Panc1 (cell line): ENCODE measurements at places on chromosomes 1 and 21. TPM values are rescaled to one million over a fixed set of nuclear protein-coding genes. Genes with fewer than 3 reads are reported as not detected.

DNA sequence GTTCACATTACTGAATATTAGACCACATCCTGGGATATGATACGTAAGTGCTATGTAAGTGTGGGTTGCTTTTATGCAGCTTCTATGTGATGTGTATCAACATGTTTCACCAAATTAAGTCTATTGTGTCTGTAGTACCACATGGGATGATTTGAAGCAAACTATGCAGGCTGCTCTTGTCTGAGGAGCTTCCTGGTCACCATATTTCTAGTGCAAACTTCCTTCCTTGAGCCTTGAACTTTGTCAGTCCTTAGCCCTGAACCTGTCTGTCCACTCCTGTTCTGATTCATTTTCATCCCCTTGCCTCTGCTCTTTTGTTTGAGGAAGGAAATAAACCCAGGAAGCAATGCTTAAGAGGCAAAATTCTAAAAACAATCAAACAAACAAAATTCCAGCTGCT, 117.5 kb upstream of the VANGL1 start:
- no peak for DNase-seq

DNA sequence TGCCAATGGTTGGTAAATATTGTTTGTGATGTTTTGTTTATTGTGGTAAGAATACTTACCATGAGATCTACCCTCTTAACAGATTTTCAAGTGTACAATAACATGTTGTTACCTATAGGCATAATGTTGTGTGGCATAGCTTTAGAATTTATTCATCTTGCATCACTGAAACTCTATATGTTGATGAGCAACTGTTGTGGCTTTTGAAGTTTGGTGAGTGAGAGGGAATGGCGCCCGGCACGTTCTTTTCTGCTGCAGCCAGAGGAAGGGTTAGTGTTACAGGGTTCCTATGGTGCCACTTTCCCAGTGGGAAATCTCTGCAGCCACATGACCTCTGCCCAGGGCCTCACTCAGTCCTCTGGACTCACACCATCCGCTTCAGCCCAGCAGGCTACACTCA, 342.5 kb upstream of the ADGRL2 start:
- DNase-seq: no peak

LGR6 gene
- 0.08 TPM for total RNA-seq

GRCh38 chr1:200437556-200438203, 27.8 kb upstream of the ZNF281 start:
- no peak for DNase-seq

DNA sequence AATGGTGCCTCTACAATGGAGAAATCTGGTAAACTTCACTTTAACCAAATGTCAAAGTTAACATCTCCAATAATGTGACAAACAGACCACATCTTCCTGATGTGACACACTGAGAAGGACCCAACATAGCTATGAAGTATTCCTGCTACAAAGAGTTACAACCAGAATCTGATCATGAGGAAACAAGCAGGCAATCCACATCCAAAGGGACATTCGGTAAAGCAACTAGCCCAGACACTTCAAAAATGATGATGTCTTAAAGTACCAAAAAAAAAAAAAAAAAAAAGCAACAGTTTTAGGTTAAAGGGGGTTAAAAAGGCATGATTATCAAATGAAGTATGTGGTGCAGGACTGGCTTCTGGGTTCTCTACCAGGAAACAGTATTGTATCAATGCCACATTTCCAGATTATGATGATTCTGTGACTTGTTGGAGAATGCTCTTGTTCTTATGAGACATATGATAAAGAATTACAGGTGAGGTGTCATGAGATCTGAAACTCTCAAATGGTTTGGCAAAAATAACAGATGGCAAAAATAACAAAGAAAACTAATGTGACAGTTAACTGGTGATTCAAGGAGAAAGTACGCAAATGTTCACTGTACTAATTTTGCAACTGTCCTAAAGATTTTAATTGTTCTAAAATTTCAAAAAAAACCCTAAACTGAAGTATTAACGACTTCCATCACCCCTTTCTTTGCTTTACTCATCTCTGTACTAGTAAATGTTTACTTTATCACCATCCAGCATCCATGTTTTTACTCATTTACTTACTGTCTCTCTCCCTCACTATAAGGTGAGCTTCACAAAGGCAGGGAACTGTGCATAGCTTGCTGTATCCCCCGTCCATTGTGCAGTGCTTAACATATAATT, 2.8 kb downstream of the CD58 start:
- no peak for DNase-seq

GRCh38 chr1:173042806-173043205, 7.9 kb downstream of the TNFSF18 start:
- DNase-seq: no peak

DNA sequence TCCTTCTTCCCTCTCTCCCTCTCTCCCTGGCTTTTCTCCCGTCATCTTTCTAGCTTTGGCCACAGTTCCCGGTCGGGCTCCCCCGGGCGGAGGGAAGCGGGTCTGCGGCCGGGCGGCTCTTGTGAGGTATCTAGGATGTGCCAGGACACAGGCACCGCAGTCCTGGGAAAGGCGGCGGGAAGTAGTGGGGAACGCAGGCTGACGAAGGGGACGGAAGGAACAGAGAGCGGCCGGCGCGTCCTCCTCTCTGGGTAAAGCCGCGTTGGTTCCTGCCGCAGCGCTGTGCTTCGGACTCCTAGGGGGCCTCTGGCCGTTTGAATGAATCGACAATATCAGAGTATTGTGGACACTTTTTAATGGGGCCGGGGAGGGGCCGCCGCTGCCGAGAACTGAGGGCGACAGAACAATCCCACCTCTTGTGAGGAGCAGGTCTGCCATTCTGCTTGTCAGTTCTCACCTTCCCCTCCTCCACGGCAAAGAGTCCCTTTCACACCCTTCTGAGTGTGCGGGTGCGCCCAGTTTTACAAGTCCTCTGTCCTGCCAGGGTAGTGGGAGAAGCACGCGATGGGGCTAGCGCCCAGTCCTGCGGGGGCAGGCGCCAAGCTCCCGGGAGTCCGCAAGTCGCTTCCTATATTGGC, 1.2 kb upstream of the LHX9 start:
- no peak for DNase-seq

- DNase-seq: no peak
Measured at GRCh38 chr1:4755301-4755845, 101.0 kb downstream of the AJAP1 start.

DNA sequence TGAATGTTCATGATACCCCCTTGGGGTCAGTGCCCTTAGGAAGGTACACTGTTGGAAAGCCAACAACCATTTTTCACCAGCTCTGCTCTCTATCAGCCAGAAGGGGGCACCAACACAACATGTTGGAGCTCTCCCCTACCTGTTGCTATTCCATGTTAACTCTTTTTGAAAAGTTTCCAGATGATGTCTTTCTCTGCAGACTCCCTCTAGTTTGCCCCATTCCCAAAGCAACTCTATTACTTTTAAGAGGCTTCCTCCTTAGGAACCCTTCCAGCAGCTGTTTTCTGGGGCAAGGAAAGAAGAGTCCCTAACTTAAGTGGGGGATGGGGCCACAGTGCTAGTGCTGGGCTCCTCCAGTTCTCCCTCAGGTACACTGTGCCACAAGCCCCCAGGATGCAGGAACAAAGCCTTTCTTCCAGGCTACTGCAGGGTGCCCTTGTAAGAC, 22.9 kb upstream of the NDC1 start:
- DNase-seq: no peak

DNA sequence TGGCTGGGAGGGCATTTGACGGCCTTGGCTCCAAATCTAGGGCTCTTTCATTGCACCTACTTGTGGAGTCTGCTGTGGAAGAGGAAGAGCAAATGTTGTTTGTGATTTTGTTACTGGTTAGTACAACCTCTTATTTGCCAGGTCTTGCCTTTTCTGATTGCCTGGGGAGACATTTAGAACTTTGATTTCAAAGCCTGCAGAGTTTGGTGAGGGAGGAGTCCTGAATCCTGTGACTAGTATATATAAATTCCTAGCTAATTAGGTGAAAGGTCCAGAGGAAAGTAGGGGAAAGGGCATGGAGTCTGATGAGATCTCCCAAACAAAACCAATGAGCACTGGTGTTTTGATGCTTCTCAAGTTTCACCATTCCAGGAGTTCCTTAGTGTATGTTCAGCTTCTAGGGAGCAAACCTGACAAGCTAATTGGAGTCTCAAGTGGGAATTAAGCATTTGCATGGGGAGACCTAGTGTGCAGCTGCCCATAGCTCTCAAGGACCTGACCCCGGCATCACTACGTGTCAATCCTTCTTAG, 5.1 kb upstream of the HMGCS2 start:
- no peak for DNase-seq

GRCh38 chr1:74199504-74199903, 1.5 kb downstream of the FPGT start:
- DNase-seq: no peak

MYOG gene
- not detected for total RNA-seq

DNA sequence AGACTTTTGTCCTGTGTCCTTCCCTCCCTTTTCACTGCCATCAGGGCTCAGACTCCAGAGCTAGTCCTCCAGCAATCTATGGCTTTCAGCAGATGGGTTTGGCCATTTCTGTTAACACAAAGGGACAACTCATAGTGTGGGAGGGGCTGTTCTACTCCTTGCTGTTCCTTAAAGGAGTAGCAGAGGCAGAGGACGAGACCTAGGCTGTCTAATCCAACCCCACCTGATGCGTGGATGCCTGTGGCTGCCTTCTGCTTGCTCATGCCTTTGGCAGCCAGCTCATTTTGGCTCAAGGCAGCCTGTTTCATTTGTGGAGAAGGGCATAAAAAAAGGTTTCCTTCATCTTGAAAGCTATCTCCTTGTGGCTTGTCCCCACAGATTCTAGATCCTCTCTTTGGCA, 27.0 kb downstream of the MFSD2A start:
- DNase-seq: peak; percentile 17

GRCh38 chr1:160399544-160400222, 681 bp upstream of the VANGL2 start:
- DNase-seq: no peak

DNA sequence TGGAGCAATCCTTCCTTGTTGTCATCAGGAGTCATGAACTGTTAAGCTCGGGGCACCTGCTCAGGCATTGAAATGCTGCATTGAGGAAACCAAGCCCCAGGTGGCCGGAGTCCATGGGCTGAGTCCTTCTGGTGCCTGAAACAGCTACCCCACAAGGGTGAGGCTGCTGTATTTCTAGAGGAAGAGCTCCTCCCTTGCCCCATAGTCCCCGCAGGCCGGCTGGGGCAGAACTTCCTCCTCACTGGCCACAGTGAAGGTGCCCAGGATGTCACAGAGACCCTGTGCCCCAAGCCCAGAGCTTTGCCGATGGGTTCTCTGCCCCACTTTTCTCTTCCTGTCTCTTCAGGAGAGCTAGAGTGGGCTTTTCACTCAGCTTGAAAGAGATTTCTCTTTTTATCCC, 80.8 kb upstream of the GCLM start:
- DNase-seq: no peak

DNA sequence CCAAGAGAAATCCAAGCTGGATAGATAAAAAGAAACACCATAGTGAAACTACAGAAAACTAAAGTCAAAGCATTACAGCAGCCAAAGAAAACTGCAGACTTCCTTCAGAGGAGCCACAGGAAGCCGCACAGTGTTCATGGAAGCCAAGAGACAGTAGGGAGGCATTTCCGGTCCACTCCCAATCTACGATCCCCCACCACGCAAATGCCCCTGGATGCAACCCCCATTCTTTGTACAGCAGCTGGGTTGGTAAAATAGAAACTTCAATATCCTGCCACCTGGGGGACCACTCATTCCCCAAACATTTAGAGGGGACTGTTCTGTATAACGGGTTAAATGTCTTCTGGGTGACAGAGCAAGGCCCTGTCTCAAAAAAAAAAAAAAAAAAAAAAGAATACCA, 43.9 kb upstream of the TSPEAR start:
- no peak for DNase-seq

DNA sequence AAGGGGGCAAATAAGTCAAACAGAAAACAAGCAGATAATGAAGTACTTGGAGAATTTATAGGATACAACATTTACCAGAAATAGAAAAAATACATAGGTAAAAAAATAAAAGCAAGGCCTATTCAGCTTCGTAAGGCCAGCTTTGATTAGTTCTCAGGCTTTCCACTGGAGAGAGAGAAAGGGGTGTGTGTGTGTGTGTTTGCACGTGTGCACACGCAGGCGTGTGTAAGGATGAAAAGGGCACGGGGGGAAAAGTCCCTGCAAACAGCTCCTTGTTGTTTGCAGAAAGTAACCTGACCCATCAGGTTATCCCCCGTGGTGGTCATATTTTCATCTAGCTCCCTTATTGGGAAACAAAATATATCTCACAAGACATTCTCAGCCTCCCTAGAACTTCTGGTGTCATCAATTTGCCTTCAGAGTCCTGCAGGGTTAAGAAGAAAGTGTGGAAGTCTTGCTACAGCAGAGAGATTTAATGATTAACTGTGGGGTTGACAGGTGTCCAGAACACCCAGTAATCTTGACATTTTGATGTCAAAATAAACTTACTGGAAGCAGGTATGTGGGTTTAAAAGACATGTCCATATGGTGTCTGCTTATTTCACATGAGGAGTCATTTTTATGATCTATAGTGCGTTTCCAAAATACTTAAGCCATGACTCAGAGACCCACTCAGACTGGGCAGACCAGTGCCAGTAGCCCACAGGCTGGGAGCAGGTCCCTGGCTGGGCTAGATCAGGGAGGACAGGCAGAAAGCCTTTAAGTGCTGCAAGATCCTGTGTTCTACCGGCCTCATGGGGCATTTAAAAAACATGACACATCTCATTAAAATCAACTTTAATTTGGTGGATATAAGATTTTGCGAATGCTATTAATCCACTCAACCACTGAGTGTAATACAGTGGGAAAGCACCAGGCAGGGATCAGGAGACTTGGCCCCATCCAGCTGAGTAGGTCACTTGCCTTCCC, 487.6 kb upstream of the CAMK1G start:
- no peak for DNase-seq

DNA sequence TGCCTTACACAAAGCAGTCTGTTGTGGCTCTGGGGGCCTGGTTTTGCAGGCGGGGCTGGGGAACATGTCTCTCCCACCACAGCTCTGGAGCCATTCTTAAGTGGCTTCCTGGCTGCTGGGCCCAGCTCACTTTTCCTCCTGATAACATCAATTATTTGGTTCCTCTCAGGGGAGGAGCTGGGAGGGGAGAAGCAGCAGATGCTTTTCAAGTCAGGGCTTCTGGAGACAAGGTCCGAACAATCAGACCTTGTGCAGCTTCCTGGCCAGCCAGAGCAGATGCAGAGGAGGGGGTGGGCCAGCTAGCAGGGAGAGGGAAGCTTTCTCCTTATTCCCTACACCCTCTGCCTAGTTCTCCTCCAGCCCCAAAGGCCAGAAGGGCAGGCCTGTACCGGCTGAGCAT, 3.7 kb upstream of the PAQR6 start:
- DNase-seq: no peak

DNA sequence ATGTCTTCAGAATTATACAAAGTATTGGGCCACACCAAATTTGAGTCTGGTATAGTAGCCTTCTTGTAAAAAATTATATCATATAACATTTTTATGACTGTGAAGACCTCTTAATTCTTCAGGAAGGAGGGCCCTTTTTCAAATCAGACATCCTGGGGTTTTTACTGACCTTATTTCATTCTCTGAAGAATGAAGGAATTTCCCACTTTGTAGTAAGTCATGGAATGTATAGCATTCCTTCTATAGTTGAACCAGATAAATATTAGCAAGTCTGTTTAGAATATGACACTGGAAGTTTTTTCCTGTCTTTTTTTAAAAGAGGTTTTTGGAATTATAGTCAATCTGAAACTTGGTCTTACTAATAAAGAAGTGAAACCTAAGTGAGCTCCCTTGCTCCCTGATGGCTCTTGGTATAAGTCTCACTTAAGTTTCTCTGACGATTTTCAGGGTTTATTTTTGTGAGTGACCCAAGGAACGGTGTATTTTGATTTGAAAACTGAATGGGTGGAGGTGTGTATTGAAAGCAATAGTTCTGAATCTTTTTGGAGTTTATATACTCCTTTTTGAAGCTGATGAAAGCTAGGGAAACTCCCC, 23.7 kb downstream of the SNX27 start:
- DNase-seq: no peak
